ENCODE measurements at places on chromosomes 16 and 17.

DNA sequence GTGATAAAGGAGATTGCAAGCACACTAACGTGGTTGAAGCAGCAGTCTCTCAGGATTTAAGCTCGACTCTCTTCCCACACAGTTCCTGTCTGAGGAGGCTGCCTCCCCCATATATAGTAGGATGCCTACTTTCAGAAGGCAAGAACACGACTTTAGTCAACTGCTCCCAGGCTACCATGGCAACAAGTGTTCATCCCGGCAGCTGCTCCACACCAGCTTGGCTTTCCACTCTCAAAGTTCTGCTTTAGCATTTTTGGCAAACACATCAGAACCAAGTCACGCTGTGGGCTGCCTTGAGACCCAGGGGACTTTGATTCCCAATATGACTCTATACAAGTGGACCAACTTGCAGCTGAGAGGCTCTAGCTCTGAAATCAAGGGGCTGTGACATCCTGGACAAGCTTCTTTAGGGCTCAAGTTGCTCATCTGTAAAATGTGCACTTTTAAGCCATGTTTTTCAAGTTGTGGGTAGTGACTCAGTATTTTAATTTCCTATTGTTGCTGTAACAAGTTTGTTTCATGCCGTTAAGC lies 16.5 kb downstream of the ZP2 start:
- DNase-seq = no peak

DNA sequence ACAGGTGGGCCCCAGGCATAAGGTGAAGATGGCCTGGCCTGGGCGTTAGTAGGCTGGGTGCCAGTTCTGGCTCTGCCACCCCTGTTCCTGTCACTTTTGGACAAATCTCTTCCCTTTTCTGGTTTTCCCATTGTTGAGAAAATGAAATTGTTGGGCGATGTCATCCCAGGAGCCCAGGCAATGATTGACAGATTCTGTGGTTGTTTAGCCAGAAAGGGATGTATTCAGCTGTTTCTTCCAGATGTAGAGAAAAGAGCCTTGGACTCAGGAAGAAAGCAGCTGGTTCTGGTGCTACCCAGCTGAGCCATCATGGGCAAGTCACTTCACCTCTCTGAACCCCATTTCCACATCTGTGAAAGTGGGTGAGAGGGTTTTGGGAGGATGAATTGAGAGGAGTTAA lies 60.1 kb upstream of the MRTFB start:
- DNase-seq = no peak

- no peak for DNase-seq
These were observed 5.4 kb downstream of the GID4 start for GRCh38 chr17:18044609-18045008.

- DNase-seq = no peak
These were observed 8.6 kb downstream of the CMIP start for GRCh38 chr16:81453091-81453728.

GRCh38 chr16:1839554-1839953 lies 12.5 kb downstream of the FAHD1 start:
- peak; percentile 98 for DNase-seq

- no peak for DNase-seq
These were observed 44.0 kb downstream of the MRM1 start for GRCh38 chr17:36645422-36645821.
